ENCODE measurements at places on chromosomes 4 and X.
A peak's percentile ranks its signal among the peaks of the same experiment; 100 is the strongest.

DNA sequence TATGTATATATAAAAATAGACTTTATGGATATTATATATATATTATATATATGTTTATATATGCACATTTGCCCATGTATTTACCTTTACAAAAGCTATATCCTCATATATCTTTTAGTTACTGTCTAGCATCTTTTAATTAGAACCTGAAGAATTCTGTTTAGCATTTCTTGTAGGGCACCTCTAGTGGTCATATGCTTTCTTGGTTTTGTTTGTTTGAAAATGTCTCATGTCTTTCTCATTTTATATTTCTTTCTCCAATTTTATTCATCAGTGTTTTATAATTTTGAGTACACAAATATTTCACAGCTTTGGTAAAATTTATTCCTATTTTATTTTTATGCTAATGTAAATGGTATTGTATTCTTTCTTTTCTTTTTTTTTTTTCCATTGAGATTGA lies 70.3 kb upstream of the SPIN4 start:
- H3K36me3 ChIP-seq, result peaks cover 4% of the 10 kb centered on the region
- H3K4me3 ChIP-seq, result no peak overlapping the region
- no peaks in the 10 kb centered on the region for H3K27me3 ChIP-seq

DNA sequence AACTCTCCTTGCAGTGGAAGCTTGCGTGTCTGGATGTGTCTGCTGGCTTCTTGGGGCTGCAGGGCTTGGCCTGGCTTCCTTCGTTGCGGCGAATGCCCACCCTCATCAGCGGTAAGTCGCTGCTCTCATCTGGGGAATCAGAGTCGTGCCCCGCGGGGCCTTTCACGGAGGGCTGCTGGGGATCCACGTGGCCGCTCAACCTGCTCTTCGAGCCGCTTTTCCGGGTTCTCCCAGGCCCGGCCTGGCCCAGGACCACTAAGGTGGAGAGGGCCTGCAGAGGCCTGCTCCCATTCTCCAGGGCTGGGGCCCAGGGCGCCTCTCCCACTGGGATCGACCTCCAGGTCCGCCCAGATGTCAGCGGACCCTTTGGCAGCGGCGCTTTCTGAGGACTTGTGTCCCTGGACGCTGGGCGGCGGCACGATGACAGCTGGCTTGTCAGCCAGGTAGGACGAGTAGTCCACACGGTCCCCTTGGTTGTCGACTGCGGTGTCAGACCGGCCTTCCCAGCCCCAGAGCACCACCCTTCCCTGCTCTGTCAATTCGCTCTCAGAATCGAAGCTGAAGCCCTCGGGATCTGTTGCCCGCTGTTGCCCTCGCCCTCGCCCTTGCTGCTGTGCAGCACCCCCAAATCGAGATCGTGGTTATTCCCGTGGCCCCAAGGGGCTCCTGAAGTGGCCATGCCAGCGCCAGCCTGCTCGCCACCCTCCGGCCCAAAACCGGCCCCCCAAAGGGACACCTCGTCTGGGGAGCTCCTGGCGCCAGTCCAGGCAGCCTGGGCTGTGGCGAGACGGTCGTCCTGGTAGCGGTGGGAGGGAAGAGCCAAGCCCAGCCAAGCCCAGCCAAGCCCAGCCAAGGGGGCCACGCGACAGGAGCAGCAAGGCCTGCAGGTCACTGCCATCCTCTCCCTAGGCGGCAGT lies 37.8 kb upstream of the NHSL2 start:
- H3K27ac ChIP-seq, result no peak overlapping the region
- no peak for DNase-seq
- no peak overlapping the region for H3K4me3 ChIP-seq
- H3K36me3 ChIP-seq, result no peaks in the 10 kb centered on the region
- H3K4me1 ChIP-seq, result peaks cover 9% of the 10 kb centered on the region

GRCh38 chrX:108736509-108737479 lies at the start of gene IRS4:
Gene IRS4 (minus strand): TSS chrX:108736563.
- no peaks in the 10 kb centered on the region for H3K36me3 ChIP-seq
- DNase-seq, result no peak
- peaks cover 86% of the 10 kb centered on the region for H3K27me3 ChIP-seq
- peak within 1 kb of the TSS; percentile 74 for H3K4me3 ChIP-seq
- no peak within 1 kb of the TSS for H3K27ac ChIP-seq

DNA sequence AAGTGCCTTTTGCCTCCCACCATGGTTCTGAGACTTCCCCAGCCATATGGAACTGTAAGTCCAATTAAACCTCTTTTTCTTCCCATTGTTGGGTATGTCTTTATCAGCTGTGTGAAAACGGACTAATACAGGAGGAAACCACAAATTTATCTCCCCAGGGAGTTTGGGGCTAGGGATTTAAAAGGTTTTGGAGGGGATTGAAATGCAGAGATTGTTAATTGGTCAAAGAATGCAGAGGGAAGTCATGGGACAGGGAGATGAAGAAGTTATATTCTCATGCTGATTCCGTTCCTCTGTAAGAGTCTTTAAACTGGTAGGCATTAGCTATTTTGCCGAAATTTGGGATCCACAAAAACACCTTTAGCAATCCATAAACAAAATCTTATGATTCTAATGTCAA lies 57.9 kb downstream of the TKTL2 start:
- H3K4me3 ChIP-seq, result no peak overlapping the region
- no peak overlapping the region for H3K27ac ChIP-seq
- no peak for DNase-seq
- no peaks in the 10 kb centered on the region for H3K27me3 ChIP-seq
- no peaks in the 10 kb centered on the region for H3K4me1 ChIP-seq

- no peak overlapping the region for H3K4me3 ChIP-seq
- no peak for DNase-seq
- H3K27me3 ChIP-seq, result peaks cover 10% of the 10 kb centered on the region
- peaks cover 6% of the 10 kb centered on the region for H3K36me3 ChIP-seq
- H3K4me1 ChIP-seq, result peaks cover 2% of the 10 kb centered on the region
Measured at GRCh38 chr4:172866421-172866820, 302.2 kb upstream of the GALNT7 start.

DNA sequence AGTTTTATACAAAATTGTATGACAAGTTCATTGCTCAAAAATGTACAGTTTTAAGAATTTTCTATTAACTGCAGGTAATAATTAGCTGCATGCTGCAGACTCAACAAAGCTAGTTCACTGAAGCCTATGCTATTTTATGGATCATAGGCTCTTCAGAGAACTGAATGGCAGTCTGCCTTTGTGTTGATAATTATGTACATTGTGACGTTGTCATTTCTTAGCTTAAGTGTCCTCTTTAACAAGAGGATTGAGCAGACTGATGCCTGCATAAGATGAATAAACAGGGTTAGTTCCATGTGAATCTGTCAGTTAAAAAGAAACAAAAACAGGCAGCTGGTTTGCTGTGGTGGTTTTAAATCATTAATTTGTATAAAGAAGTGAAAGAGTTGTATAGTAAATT lies 131.0 kb downstream of the TET2 start:
- no peak for DNase-seq
- peaks cover 30% of the 10 kb centered on the region for H3K36me3 ChIP-seq
- no peak overlapping the region for H3K4me3 ChIP-seq
- H3K27ac ChIP-seq, result no peak overlapping the region

- H3K4me1 ChIP-seq, result peaks cover 10% of the 10 kb centered on the region
- no peak for DNase-seq
- H3K36me3 ChIP-seq, result no peaks in the 10 kb centered on the region
- no peak overlapping the region for H3K4me3 ChIP-seq
- no peak overlapping the region for H3K27ac ChIP-seq
Measured at GRCh38 chr4:86247320-86247719, 112.5 kb downstream of the MAPK10 start.

GRCh38 chr4:15610855-15611254 lies 44.3 kb downstream of the FBXL5 start:
- no peaks in the 10 kb centered on the region for H3K27me3 ChIP-seq
- no peaks in the 10 kb centered on the region for H3K4me1 ChIP-seq
- H3K4me3 ChIP-seq, result no peak overlapping the region
- no peak overlapping the region for H3K27ac ChIP-seq

DNA sequence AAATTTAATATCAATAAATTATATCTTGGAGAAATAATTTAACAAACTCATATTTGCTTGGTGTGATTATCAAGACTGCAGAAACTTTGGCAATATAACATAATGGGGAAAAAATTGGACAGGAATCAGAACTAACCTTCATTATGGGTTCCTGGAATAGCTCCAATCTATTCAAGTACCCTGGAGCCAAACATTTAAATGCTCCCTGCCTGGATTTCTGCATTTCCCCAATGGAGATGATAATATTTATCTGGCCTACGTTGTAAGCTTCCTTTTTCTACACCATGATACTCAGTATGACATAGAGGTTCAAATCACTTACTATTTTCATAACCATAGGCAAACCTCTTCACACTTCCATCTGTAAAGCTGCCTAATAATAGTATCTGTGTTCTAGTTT lies 326.8 kb downstream of the TRIML1 start:
- H3K27ac ChIP-seq, result no peak overlapping the region
- no peak for DNase-seq
- no peak overlapping the region for H3K4me3 ChIP-seq
- H3K27me3 ChIP-seq, result no peaks in the 10 kb centered on the region
- no peaks in the 10 kb centered on the region for H3K4me1 ChIP-seq
- H3K36me3 ChIP-seq, result peaks cover 7% of the 10 kb centered on the region

DNA sequence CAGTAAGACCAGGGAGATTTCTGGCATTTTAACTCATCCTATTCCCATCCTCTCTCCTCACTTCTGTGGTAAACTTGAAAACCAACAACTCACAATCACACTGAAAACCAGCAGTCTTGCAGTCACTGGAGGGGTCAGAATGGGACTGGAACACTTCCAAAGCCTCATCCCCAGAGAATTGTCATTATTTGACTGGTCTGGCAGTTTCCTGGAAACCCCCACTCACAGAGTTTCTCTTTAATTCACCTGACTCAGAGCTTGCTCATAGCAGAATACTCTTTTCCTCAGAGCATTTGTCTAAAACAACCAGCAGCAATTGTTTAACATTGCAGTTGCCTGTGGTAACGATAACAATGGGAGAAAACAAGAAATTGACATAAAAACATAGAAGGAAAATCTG lies 7.3 kb upstream of the RAB9B start:
- H3K36me3 ChIP-seq, result no peaks in the 10 kb centered on the region
- H3K27me3 ChIP-seq, result peaks cover 41% of the 10 kb centered on the region
- no peaks in the 10 kb centered on the region for H3K4me1 ChIP-seq

DNA sequence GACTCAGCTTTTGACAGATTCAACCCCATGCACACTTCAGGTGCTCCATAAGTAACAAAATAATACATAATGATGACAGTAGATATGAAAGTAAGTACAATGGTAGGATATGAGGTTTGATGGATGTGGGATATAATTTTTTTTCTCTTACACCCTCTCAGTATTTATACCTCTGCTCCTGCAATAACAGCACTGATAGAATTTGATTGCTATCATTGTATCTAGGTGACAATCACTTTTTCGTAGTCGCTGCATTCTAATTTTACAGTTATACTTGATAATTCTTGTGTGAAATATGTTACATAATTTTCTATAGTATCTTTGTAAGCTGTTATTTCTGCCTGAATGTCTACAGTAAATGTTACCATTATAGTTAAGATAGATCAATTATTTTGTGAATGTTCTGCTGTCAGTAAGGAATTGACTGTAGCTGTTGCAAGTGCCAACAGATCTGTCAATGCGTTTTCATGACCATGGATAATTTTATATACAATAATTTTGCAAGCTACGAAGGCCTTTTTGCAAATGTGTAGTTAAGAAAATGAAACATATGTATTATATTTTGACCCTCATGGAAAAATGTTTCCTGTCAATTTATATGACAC lies 128.9 kb downstream of the BANK1 start:
- H3K4me3 ChIP-seq, result no peak overlapping the region
- H3K4me1 ChIP-seq, result peaks cover 10% of the 10 kb centered on the region
- no peak overlapping the region for H3K27ac ChIP-seq
- DNase-seq, result no peak
- no peaks in the 10 kb centered on the region for H3K27me3 ChIP-seq

All from mesothelial cell of epicardium (in vitro differentiated cells).